Esophagus squamous epithelium (tissue), 5 donors: ENCODE measurements at places on chromosomes 12 and 14.

GRCh38 chr14:28782301-28782700, 15.7 kb downstream of the FOXG1 start:
- no peak for DNase-seq

GRCh38 chr14:95505030-95505589, 11.3 kb downstream of the SYNE3 start:
- DNase-seq, result no peak

GRCh38 chr12:15852383-15852782, 29.8 kb upstream of the STRAP start:
- no peak for DNase-seq

- DNase-seq, result no peak
Measured at GRCh38 chr14:100147181-100147631, 12.2 kb downstream of the DEGS2 start.

- no peak for DNase-seq
Measured at GRCh38 chr14:20376071-20376588, 32.7 kb downstream of the PARP2 start.
